ENCODE measurements at places on chromosomes 4 and X.

DNA sequence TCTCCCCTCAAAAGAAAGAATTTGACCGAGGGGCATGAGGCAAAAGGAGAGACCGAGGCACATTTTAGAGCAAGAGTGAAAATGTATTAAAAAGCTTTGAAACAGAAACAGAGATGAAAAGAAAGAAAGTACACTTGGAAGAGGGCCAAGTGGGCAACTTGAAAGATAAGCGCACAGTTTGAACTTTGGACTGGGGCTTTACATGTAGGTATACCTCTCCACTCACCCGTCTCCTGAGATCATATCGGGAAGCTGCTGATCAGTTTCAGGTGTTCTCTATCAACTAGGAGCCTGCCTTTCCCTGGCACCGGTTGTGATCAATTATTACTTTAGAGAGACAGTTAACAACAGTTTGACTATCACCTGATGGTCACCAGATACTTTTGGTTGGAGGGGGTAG, 2666.5 kb downstream of the ARAP2 start:
- no peak for DNase-seq
- H3K27me3 ChIP-seq = no peaks in the 10 kb centered on the region
- no peak overlapping the region for H3K4me3 ChIP-seq
- no peaks in the 10 kb centered on the region for H3K4me1 ChIP-seq
- H3K27ac ChIP-seq = no peak overlapping the region

GRCh38 chr4:109395694-109396093, 37.9 kb upstream of the SEC24B start:
- H3K36me3 ChIP-seq = no peaks in the 10 kb centered on the region
- H3K4me3 ChIP-seq = no peak overlapping the region
- no peak overlapping the region for H3K27ac ChIP-seq
- DNase-seq = no peak
- no peaks in the 10 kb centered on the region for H3K27me3 ChIP-seq
- no peaks in the 10 kb centered on the region for H3K4me1 ChIP-seq

- no peak overlapping the region for H3K4me3 ChIP-seq
- H3K27me3 ChIP-seq = no peaks in the 10 kb centered on the region
- no peaks in the 10 kb centered on the region for H3K36me3 ChIP-seq
- no peak overlapping the region for H3K27ac ChIP-seq
Measured at GRCh38 chrX:85017721-85018120, 14.0 kb downstream of the APOOL start.

- H3K4me3 ChIP-seq = no peak overlapping the region
- H3K27me3 ChIP-seq = no peaks in the 10 kb centered on the region
- H3K36me3 ChIP-seq = no peaks in the 10 kb centered on the region
- H3K27ac ChIP-seq = no peak overlapping the region
- no peaks in the 10 kb centered on the region for H3K4me1 ChIP-seq
Measured at GRCh38 chr4:107219681-107220080, 183.6 kb upstream of the DKK2 start.

DNA sequence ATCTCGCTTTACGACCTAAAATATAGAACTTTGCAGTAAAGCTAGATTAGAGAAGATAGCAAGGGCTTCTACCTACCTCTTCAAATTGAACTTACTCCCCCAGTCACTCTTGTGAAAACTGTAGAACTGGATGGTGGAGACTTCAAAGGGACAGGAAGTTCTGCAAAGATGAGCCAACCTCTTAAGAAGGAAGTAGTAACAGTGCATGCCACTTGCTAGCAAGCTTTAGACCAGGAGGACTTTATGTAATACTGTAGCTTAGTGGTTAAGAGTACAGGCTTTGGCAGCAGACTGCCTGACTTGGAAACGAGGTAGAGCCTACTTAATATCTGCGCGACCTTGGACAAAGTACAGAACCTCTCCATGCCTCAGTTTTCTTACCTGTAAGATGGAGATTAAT, 27.5 kb upstream of the VBP1 start:
- peak; percentile 45 for DNase-seq
- H3K36me3 ChIP-seq = no peaks in the 10 kb centered on the region
- H3K4me3 ChIP-seq = peak overlapping the region; percentile 31
- H3K27ac ChIP-seq = no peak overlapping the region
- H3K4me1 ChIP-seq = peaks cover 25% of the 10 kb centered on the region
- no peaks in the 10 kb centered on the region for H3K27me3 ChIP-seq

DNA sequence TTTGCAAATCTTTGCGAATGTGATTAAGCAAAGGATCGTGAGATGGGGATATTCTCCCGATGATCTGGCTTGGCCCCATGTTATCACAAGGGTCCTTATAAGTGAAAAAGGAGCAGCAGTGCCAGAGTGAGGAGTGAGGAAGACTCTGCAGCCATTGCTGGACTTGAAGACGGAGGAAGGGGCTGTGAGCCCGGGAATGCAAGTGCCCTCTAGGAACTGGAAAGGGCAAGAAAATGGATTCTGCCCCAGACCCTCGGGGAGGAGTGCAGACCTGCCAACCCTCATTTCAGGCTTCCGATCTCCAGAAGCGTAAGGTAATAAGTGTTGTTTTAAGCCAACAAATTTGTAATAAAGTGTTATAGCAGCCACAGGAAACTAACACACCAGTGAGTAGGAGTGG, 76.3 kb downstream of the EVC start:
- DNase-seq = no peak
- no peak overlapping the region for H3K4me3 ChIP-seq
- no peaks in the 10 kb centered on the region for H3K36me3 ChIP-seq

DNA sequence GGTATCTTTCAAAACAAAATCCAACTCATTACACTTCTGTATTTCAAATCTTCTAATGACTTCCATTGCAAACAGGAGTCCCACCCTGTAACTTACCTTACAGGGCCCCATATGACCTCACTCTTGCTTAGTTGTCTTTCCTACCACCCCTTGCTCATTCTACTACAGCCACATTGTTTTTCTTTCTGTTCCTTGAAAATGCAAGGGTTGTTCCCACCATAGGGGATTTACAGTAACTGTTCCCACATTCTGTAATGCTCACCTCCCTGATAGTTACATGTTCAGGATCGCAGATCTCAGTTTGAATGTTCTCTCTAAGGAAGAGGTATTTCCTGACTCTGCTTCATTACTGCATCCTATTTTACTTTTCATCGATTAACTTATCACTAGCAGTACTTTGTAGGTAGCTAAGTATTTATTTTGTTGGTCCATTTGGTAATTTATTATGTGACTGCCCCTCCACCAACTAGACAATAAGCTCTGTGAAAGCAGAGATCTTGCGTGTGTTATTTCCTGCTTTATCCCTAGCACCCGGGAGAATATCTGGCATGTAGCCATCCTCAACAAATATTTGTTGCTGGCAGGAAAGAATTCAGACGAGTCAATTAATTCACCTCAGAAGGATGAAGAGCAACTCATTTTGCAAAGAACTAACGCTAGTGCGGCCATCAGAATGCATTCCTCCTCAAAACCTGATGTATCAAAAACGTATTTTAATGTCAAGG, 21.4 kb downstream of the MAOB start:
- H3K27ac ChIP-seq = no peak overlapping the region
- no peak for DNase-seq
- H3K27me3 ChIP-seq = no peaks in the 10 kb centered on the region
- no peak overlapping the region for H3K4me3 ChIP-seq
- no peaks in the 10 kb centered on the region for H3K4me1 ChIP-seq
- no peaks in the 10 kb centered on the region for H3K36me3 ChIP-seq

DNA sequence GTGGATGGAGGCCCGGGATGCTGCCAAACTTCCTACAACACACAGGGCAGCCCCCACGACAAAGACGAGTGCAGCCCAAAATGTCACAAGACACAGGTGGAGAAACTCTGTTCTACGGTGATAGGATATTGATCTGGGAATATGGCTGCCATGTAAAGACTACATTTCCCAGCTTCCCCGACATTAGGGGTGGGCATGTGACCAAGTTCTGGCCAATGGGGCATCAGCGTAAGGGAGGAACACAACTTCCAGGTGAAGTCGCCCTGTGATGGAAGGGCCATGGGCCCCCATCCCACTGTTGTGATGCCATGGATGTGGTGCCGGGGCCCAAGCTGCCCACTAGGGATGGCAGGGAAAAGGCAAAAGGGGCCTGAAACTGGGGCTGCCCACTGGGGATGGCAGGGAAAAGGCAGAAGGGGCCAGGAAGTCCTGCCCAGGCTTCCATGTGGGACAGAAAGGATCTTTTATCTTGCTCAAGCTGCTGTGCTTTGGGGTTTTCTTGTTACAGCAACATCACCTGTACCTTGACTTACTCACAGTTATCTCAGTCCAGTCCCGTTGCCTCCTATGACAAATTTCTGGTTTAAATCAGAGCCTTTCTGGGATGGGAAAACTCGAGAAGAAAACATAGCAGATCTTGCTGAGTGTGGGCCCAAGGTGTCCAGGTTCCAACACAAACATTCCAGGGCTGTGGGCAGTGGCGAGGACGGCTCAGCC, 9.7 kb upstream of the ADRA2C start:
- DNase-seq = no peak
- no peak overlapping the region for H3K4me3 ChIP-seq
- no peaks in the 10 kb centered on the region for H3K36me3 ChIP-seq
- H3K27me3 ChIP-seq = no peaks in the 10 kb centered on the region
- H3K27ac ChIP-seq = no peak overlapping the region

DNA sequence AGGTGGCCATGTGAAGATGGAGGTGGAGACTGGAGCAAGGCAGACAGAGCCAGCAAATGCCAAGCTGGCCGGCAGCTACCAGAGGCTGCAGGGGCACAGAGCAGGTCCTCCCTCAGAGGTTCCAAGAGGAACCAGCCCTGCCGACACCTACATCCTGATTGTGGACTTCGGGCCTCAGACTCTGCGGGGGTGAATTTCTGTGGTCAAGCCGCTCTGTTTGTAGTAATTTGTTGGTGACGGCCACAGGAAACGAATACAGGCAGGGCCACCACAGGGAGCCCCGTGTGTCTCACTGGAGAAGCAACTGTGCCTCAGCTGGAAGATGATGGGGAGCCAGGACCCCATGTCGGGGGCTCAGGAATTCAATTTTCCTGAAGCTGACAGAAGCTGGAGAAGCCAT, 28.3 kb downstream of the ZFYVE28 start:
- H3K36me3 ChIP-seq = no peaks in the 10 kb centered on the region
- H3K27ac ChIP-seq = no peak overlapping the region
- H3K4me1 ChIP-seq = peaks cover 31% of the 10 kb centered on the region
- H3K4me3 ChIP-seq = no peak overlapping the region
- no peak for DNase-seq

DNA sequence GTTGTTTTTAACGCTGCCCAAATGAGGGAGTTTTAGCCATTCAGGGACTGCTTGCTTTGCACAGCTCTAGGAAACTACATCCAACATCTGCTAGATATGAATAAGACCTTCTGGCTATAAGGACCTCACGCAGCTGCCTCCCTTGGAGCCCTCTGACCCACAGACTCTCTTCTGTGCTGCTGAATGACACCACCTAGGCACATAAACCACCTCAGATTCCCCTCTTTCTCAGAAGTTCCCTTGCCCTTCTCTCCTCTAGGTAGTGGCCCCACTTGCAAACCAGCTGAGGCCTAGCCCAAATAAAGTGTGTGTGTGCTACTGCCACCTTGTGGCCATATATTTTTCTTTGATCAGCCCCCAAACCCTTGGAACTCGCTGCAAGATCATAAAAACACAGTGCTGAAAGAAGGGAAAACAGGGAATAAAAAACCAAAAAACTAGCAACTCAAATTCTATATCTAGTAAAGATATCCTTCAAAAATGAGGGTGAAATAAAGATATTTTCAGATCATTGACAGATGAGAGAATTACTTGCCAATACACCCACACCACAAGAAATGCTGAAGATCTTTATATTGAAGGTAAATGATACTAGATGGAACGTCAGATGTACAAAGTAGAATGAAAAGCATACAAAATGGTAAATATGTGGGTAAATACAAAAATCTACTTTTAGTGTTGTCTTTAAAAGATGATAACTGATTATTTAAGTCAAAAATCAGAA, 265.9 kb downstream of the ADAMTS3 start:
- H3K27ac ChIP-seq = no peak overlapping the region
- no peaks in the 10 kb centered on the region for H3K4me1 ChIP-seq
- no peaks in the 10 kb centered on the region for H3K36me3 ChIP-seq
- DNase-seq = peak; percentile 53
- no peak overlapping the region for H3K4me3 ChIP-seq
- no peaks in the 10 kb centered on the region for H3K27me3 ChIP-seq

DNA sequence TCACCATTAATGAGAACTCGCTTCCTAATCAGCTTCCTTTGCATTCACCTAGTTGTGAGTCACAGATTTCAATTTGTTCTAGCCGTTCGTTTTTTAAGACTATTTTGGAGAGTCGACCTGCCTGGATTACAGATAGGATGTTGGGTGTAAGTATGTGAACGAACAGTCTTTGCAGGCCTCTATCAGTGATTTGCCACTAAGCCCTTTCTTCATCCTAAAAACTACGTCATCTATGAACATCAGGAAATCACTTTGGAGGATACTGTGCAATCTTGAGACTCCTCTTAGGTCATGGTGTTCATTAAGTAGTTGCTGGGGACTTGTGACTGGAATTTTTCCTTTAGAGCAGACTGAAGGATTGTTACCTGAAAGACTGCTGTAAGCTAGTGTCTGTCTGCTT, 1.1 kb downstream of the POLA1 start:
- H3K27me3 ChIP-seq = no peaks in the 10 kb centered on the region
- no peak for DNase-seq
- no peak overlapping the region for H3K4me3 ChIP-seq
- peaks cover 6% of the 10 kb centered on the region for H3K4me1 ChIP-seq
- H3K36me3 ChIP-seq = no peaks in the 10 kb centered on the region
- H3K27ac ChIP-seq = no peak overlapping the region

- H3K36me3 ChIP-seq = no peaks in the 10 kb centered on the region
- no peaks in the 10 kb centered on the region for H3K4me1 ChIP-seq
- no peak overlapping the region for H3K27ac ChIP-seq
- DNase-seq = no peak
- H3K4me3 ChIP-seq = no peak overlapping the region
Measured at GRCh38 chrX:84186603-84187532, 1.1 kb downstream of the RPS6KA6 start.

DNA sequence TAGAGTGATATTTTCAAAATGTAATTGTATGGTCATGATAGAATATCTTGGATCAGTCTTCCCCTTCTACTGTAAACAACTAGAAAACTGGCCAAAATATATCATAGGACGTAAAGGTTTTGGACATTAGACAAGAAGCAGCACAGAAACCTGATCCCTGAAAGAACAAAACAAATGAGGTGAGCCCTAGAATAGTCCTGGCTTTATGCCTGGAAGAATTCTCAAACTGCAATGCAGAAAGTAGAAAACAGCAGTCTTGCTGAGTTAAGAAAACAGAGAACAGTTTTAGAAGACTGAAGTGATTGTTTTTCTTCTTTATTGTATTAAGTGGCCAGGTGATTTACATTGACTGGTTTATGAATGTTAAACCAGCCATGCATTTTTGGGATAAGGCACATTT, 19.5 kb downstream of the NSUN7 start:
- no peak overlapping the region for H3K4me3 ChIP-seq
- no peak for DNase-seq
- no peaks in the 10 kb centered on the region for H3K27me3 ChIP-seq

Measured in CD8-positive, alpha-beta memory T cell (primary cell).